ENCODE measurements at places on chromosomes 5 and 9. TPM values are rescaled to one million over a fixed set of nuclear protein-coding genes. Genes with fewer than 3 reads are reported as not detected.

- no peak for DNase-seq
Measured at GRCh38 chr5:80516826-80517225, 28.9 kb downstream of the FAM151B start.

DNA sequence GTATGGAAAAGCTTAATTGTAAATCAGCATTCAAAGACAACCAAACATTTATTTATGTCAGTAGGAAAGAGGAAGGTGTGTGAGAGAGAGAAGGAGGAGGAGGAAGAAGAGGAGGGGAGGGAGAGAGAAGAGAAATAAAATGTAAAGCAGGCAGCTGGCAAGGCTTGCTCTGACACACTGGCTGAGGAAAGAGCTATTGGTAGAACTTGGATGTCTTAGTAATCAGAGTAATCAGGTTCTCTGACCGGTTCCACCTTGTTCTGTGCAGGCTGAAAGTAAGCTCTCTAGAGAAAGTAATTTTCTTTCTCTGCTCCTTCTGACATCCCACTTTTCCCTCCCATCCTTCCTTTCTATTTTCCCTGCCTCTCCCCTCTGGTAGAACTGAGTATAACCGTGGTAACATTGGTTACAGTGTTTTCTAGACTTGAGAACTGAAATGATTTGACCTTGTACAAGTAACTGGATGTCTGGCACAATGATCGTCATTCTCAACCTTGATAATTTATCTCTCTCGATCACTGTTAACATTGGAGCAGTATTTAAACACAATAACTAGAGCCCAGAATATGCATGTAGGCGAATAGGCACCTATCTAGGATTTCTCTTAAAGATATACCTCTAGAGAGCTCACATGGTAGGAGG lies 33.3 kb downstream of the TLE4 start:
- DNase-seq: no peak

GRCh38 chr5:115626445-115626823 lies 598 bp upstream of the TMED7 start:
- peak; percentile 92 for DNase-seq

Gene WDR38
- total RNA-seq: not detected

- DNase-seq: no peak
Measured at GRCh38 chr9:14524873-14525515, 168.2 kb downstream of the ZDHHC21 start.

DNA sequence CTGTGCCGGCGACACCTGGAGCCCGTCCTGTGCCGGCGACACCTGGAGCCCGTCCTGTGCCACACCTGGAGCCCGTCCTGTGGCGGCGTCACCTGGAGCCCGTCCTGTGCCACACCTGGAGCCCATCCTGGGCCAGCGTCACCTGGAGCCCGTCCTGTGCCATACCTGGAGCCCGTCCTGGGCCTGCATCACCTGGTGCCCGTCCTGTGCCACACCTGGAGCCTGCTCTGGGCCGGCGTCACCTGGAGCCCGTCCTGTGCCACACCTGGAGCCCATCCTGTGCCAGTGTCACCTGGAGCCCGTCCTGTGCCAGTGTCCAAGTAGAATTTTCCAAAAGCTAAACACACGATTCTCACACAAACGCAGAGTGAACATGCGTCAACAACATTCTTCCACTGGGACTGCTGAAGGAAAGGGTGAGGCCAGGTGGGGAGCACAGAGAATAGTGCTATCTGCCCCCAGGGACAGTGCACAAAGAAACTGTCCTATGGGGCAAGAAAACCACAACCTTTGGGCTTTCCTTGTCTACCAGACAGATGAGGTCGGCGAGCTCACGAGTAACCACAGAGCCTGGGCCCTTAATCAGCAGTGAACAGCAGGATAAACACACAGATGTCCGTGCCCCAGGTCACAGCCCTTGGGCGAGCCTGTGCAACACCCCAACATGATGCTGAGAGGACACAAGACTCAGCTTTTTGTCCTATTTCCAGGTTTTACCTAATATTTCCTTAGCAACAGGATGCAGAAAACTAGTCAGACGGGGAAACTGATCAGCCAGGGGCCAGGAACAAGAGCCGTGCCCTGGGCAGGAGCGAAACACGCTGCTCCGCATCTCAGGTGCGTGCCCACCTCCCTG lies 7.9 kb downstream of the QSOX2 start:
- DNase-seq: no peak

DNA sequence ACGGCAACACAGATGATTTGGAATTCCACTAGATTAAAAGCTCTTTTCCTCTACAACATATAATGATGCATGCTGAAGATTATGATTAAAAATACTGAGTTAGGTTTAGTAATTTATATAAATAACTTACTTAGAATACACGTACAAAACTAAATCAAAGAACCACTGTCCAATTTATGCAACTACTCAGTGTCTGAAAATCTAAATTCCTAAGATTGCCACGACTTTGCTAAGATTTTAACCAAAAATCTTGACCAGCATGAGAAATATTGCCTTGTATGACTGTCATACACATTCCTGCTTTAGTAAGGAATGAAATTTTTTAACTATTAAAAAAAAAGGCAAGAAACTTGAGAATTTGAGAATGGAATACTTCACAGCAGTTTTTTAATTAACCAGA lies 292.4 kb downstream of the ZNF608 start:
- DNase-seq: no peak

GRCh38 chr5:8869932-8870331 lies 675.9 kb downstream of the SEMA5A start:
- no peak for DNase-seq

- DNase-seq: no peak
Measured at GRCh38 chr5:52856564-52856963, 68.8 kb downstream of the ITGA1 start.

DNA sequence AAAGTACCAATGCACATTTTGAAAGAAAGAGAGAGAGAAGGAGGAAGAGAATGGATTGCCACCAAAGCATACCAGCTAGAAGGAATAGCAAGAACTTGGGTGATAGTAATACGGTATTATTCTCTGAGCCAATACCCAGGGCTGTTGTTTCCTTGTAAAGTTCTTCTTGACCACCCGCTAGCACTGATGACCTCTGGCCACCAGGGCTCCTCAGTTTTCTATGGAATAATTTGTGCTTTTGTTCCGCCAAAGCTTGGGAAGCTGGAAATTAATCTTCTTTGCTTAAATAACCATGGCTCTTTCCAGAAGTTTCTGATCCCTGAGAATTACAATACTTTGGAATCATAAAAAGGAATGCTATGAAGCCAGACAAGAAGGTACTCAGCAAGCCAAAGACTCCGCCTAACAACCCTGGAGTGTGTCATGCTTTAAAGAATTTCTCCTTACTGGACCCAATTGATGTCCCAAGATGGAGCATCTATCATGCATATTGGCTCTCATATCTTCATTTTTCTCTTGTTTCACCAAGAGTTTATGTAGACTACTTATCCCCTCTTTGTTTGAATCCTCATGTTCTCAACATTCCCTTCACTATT lies 29.8 kb downstream of the OR2K2 start:
- DNase-seq: no peak

Gene FAM151B
- total RNA-seq: 2.3 TPM

DNA sequence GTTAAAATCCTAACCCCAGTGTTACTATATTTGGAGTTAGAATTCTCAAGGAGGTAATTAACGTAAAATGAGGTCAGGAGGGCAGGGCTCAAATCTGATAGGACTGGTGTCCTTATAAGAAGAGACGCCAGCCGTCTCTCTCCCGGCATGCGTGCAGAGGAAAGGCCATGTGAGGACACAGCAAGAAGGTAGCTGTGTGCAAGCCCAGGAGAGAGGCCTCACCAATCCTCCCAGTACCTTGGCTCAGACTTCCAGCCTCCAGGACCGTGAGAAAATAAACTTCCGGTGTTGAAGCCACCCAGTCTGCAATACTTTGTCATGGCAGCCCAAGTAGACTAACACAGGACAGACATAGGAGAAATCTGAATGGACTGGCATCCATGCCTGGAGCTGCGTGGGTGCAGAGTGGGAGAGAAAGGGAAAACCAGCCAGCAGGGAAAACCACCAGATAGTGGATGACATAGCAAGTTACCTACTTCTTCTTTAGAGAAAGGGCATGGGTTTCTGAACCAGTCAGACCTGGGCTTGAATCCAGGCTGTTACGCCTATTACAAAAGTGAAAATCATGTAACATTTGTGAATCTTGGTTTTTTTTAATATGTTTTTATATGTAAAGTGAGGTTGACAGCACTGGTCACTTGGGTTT lies 89.2 kb downstream of the FSTL4 start:
- DNase-seq: no peak

DNA sequence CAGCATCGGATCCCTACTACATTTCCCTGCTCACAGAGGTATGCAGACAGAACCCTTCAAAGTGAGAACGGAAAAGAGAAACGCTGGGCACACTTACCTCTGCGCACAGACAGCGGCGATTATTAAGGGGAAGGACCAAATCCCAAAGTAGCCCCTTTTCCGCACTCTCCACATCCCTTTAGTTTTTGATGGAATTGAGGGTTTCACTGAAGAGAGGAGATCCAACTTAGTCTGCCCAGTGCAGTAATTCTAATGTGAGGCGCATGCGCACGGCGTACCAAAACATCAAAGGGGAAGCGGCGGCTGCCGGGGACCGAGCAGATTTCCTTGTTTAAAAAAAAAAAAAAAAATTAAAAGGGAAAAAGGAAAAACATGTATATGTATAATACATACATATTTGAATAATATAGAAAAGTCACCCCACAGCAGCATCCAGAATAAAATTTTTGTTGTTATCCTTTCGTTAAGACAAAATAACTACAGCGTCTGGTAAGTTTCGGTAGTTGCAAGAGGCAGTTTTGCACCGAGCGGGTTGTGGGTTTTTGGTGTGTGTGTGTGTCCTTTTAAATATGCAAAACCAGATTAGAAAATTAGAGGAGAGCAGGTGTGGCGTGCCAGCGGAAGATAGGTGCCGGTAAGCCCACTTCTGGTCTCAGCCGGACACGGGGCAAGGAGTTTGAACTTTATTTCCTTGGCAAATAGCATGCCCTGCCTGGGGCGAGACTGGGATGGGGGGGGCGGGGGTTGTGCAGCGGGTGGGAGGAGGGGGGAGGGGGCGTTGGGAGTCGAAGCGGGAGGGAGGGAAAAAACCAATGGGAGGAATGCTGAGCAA lies at the start of gene GABRB2:
GABRB2 (minus strand) TSS at position 256 of the 832 bp plus-strand sequence; CDS start at position 174, 82 bp downstream.
- no peak for DNase-seq

Gene PTPRD
- 4.2 TPM for total RNA-seq

Gene ZBTB5
- 11.1 TPM for total RNA-seq

Gene JAKMIP2
- total RNA-seq: 2.6 TPM

Gene SOHLH1
- not detected for total RNA-seq

All from esophagus muscularis mucosa (tissue), 4 donors.